ENCODE measurements at places on chromosomes 2 and 18.

DNA sequence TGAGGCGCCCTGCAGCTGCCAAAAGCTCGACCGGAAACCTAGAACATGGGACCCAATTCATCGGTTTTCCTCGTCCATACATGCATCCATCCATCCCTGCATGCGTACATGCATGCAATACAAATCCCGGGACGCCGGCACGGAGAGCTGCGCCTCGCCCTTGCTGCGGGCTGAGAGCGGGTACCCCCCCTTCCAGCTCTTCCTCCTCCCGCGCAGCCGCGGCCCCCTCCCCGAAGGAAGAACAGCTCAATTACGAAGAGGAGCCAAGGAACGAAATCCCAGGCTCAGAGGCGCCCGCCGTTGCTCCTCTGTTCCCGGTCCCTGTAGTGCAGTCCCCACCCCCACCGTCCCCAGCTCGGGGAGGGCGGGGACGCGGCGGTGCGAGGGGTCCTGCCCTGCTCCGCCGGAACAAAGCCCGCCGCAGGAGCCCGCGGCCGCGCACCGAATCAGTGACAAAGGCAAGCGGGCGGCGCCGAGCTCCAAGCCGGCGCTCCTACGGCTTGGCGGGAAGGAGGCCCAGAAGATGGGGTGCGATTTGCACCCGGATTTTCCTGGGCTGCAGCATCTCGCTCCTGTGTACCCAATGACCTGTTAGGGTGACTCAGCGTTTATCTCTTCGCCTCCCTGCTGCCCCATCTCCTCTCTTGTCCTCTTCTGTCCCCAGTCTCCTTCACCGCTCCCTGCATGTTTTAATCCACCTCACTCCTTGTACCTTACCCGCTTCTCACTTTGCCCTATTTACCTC is 8.9 kb upstream of the POU3F3 start:
- no peak for DNase-seq

DNA sequence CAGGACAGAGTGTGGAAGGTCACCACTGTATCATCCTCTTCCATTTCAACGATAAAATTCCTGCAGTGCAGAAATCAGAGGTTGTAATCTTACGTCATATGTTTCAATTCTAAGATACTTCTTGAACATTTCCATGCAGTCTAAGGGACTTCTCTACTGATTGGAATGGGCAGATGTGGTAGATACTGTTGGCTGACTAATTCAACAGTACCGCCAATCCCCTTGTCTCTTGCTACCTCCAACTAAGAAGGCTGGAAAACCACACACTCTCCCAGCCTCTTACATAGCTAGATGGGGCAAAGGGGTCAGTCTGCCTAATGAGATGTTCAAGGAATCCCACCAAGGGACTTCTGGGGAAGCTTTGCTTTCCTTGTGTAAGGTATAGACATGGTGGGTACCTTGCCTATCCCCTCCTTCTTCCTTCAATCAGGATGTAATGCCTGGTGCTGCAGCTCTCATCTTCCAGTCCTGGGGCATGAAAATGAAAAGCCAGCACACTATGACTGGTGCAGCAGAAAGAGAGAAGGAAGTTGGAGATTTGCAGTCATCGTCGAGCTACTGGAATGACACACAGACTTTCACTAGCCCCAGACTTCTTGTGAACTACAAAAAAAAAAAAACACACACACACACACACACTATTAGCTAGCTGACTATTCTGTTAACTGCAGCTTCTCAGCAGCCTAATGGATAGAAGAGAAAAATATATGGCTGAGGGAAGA is 84.1 kb downstream of the ALPK2 start:
- DNase-seq = peak; percentile 84

- no peak for DNase-seq
Observed at GRCh38 chr2:181836583-181836982, 54.9 kb upstream of the ITPRID2 start.

DNA sequence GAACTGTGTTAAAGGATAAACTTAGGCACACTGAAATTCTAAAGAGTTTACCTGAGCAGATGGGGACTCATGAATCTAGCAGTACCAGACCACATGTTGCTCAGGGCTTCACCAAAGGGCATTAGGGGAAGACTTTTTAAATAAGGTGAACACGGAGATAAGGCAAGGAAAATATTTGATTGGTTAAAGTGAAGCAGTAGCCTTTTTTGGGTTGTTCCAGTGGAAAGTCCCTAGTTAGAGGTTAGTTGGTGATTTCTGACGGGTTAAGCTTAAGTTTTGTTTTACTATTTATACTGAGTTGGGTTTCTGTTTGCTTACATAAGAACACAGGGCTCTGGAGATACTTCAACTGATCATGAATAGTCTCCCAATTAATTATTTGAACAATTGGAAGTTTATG is 722.5 kb downstream of the SOCS6 start:
- DNase-seq = no peak

GRCh38 chr18:1906421-1906820 is 664.9 kb downstream of the METTL4 start:
- DNase-seq = no peak

DNA sequence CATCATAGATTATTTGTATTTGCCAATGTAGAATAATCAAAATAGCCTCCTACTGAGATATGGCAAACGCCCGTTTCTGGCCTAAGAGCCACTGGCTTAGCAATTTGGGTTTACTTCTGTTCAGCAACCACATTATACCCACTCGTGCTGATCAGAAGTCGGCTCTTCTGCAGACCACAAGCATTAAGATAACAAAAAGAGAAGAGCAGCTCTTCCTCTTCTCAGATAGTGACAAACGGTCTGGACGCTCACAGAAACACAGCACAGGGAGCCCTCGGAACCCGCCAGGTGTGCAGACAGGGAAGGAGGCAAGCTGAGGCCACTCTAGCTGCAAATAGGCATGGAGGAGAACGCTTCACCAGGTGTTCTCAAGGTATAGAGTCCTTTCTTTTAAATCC is 164.0 kb downstream of the HDAC4 start:
- no peak for DNase-seq

GRCh38 chr2:140718999-140719398 is 1411.8 kb downstream of the LRP1B start:
- no peak for DNase-seq

- peak; percentile 33 for DNase-seq
Observed at GRCh38 chr18:3607309-3608098, 157.5 kb downstream of the TGIF1 start.

GRCh38 chr2:96431319-96431718 is 73.8 kb downstream of the NEURL3 start:
- DNase-seq = no peak

- no peak for DNase-seq
Observed at GRCh38 chr2:21602789-21603188, 479.0 kb downstream of the TDRD15 start.

DNA sequence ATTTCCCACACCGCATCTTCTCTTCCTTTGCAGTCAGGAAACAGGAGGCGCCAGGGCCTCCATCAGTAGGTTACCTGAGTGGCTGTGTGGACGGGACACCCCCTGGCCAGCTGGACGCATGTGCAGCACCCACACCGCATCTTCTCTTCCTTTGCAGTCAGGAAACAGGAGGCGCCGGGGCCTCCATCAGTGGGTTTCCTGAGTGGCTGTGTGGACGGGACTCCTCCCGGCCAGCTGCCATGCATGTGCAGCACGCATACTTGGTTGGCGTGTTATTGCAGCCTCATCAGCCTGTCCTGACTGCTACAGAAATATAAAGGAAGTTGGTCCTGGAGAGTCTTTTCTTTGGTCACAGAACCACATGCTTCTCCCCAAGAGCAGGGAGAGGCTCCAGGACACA is 74.6 kb downstream of the DCDC2C start:
- no peak for DNase-seq

DNA sequence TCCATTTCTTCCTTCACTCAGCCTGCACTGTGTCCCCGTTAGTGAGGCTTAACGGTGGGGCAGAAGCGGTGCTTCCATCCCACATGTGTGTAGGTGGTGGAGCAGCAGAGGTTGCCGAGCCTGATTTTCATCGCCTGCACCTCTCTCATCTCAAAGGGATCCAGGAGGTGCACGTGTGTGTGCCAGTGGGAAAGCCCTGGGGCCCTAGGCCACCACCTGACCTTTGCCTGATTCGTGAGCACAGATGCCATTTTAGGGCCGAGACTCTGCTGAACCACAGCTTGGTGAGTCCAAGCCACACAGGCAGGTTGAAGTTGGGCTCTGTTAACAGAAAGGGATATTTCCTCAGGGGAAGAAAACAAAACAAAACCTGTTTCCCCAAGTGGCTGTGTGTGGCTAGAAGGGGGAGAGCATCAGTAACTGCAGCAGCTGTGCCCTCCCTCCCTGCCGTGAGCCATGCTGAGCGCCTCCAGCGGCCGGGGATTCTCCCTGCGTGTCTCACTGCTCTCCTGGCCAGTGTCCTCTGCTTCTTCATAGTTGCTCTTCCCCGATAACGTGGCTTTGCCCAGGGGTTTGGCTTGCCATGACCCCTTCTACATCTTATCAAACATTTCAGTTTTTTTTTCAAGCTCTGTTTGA is 81.5 kb downstream of the MAPRE2 start:
- DNase-seq = peak; percentile 27

DNA sequence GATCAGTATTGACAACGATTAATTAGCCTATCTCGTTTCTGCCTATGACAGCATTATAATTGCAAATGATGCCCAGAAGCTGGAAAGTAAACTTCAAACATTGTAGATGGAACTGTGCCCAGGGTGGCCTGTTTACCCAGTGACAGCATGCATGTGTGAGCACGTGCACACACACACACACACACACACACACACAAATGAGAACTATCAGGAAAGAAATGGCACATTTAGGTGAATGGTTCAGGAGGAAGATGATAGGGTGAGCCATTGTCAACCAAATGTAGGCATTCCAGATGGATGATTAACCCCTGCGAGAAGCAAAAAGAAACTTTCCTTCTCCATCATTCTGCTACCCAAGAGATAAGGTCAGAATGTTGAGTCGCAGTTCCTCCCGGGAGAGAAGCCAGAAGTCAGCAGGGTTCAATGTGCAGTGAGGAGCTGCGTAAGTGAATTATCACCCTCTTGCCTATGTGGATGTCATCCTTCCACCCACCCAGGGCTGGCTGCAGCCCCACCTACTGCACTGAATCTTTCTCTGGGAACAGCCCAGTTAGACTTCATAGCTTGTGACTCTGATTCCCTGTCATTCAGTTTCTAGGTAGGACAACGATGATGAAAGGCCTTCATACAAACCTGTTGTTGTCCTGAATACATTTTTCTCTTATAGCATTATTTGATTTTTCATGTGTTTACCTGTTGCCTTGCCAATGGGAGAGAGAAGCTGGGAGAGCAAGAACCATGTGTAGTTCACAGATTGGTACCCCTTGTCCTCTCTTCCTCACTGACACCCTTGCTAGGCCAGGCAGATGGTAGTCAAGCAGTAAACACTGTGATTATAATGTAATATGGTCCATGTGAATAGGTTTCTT is 3.5 kb upstream of the APOB start:
- DNase-seq = peak; percentile 36

- DNase-seq = no peak
Observed at GRCh38 chr2:17059458-17059857, 393.8 kb upstream of the CYRIA start.

- DNase-seq = peak; percentile 81
Observed at GRCh38 chr2:162929571-162929970, 91.0 kb upstream of the KCNH7 start.

- DNase-seq = no peak
Observed at GRCh38 chr2:221134718-221135117, 437.4 kb downstream of the EPHA4 start.

GRCh38 chr2:64328415-64328722 is 125.6 kb upstream of the LGALSL start:
- DNase-seq = no peak

DNA sequence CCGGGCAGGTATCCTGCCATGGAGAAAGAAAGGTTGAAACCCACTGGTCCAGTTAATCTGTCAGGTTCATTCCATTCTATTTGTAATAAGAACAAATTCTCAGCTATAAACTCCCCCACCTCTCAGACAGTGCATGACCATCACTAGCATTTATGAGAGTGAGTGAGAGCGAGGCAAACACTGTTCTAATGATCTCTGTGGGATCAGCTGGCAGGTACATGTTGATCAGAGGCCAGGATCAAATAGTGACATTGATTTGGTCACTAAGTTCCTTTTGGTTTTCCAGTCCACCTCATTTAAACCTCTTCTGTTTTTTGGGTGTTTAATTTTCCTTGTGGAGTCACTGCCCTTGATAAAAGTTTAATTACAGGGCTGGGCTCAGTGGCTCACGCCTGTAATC is 423.1 kb upstream of the CHST9 start:
- DNase-seq = no peak

GRCh38 chr2:207987025-207987716 is 38.2 kb downstream of the PLEKHM3 start:
- DNase-seq = no peak

DNA sequence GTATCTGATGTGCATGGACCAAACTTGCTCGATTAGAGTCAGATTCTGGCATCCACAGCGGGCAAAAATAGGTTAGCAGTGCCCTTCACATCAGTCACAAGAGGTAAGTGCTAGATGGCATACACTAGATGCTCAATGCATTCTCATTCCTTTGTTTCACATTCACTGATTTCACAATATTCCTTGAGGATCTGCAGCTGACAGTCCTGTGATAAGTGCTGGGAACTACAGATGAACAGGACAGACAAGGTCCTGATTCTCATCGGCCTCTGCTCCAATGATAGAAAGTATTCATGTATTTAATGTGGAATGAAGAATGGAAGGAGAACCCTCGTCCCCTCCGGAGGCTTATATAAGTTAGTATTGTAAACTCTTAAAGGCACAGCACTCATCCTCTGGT is 96.8 kb upstream of the SERPINE2 start:
- peak; percentile 21 for DNase-seq

- peak; percentile 78 for DNase-seq
Observed at GRCh38 chr2:142870526-142870925, 6.9 kb upstream of the KYNU start.

DNA sequence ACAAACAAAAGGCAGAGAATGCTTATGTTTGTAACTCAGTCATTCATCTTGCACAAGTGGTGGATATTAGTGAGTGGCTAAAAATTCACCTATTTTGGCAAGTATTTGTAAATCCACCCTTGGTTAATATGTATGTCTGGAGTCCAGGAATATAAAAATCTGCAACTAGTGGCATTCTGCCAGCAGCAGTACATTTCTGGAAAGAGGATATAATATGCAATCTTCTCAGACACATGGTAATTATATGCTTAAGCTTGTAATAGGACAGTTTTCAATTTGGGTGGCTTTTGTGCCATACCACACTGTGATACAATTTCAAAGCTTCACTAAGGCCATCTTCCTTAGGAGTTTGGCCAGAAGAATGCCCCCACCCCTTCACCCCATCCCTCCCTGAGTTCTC is 693.3 kb downstream of the MBD2 start:
- no peak for DNase-seq

GRCh38 chr2:108304975-108305374 is 16.3 kb downstream of the SULT1C2 start:
- DNase-seq = no peak

- DNase-seq = no peak
Observed at GRCh38 chr2:1598800-1599199, 145.5 kb downstream of the PXDN start.

GRCh38 chr2:208025814-208026184 is 472 bp upstream of the PLEKHM3 start:
- no peak for DNase-seq

- DNase-seq = no peak
Observed at GRCh38 chr18:71485611-71486010, 1058.5 kb downstream of the CBLN2 start.
